ENCODE measurements at places on chromosomes 16 and 17.

DNA sequence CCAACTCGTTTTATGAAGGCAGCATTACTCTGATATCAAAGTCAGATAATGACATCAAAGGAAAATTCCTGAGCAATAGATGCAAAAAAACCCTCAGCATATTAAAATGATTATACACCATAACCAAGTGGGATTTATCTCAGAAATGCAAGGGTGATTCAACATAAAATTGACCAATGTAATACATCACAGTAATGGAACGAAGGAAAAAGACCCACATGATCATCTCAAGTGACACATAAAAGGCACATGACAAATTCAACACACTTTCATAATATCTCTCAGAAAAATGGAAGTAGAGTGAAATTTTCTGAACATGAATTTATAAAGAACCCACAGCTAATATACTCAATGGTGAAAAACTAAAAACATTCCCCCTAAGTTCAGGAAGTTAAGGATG lies 118.8 kb downstream of the ITFG1 start:
- no peak for DNase-seq

GRCh38 chr17:76834870-76835269 lies 33.3 kb upstream of the MGAT5B start:
- no peak for DNase-seq

- DNase-seq: no peak
Measured at GRCh38 chr16:56615353-56615752, 7.0 kb downstream of the MT2A start.

DNA sequence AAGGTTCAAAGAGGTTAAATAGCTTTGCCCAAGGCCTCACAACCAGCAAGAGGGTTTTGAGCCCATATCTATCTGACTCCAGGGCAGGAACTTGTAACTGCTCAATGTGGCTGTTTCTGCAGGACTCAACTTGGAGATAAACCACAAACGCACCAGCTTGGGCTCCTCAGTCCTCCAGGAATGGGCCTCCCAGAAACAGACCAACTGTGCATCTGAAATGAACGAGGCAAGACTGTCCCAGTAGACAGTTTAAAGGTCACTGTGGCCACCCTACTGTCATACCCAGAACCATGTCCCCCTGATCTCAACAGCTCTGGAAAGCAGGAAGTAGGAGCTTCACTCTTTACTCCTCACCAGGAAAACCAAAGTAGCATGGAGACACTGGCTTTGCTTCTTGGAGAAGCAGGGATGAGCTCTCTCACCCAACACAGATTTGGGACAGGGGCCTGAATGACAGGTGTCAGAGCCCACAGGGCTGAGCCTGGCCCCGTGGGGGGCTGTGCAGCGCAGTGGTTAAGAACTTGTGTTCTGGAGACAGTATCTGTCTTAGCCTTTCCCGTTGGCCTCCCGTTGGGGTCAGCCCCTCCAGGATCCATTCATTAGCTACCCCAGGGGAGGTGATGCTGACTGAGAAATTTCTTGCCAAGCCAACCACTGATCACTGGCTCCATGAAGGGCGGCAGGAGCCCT lies 2.3 kb upstream of the CALB2 start:
- DNase-seq: no peak

- DNase-seq: no peak
Measured at GRCh38 chr16:64865069-64865696, 256.7 kb downstream of the CDH11 start.
